ENCODE measurements at places on chromosomes 1 and 21.

GRCh38 chr1:170556917-170557316 is 25.0 kb downstream of the GORAB start:
- no peak for DNase-seq

DNA sequence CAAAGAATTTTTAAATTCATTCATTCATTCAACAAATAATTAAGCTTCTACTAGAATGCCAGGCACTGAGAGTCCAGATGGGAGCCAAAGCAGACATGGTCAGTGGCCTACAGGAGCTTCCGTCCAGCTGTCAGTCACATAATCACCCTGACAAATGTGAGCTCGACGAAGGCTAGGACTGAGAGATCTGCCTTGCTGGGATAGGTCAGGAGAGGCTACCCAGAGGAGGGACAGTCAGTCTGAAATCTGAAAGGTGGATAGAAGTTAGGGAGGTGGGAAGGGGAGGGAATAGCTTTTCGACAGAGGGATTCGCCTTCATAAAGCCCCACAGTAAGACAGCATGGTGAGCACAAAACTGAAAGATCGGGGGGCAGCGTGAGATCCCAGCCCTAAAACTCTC is 8.3 kb downstream of the EPHX1 start:
- DNase-seq: no peak

GRCh38 chr1:89550995-89551394 is 26.4 kb downstream of the LRRC8B start:
- DNase-seq: no peak

DNA sequence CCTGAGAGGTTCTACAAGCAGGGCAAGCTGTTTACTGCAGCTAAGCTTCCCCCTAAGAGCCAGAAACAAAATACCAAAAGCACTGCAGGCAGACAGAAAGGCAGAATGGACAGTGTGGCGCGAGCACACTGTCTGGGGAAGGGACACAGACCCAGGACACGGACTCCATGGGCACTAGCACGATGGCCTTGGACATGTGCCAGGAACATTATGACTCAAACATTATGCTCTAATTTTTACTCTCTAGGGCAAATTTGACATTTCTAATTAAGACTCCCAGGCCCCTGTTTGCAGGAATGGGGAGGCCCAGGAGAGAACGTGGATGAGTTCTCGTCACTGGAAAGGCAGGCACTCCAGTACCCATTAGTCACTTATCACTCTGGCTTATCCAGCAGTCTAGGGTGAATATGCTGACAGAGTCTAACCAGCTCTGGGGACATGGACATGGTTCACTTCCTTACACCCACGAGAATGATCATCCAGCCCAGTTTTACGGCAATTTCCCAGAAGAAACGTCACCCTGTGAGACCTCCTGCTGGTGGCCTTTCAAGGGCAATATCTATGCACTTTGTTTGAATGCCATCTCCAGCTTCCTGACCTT is 45.1 kb downstream of the CAPN8 start:
- DNase-seq: no peak

DNA sequence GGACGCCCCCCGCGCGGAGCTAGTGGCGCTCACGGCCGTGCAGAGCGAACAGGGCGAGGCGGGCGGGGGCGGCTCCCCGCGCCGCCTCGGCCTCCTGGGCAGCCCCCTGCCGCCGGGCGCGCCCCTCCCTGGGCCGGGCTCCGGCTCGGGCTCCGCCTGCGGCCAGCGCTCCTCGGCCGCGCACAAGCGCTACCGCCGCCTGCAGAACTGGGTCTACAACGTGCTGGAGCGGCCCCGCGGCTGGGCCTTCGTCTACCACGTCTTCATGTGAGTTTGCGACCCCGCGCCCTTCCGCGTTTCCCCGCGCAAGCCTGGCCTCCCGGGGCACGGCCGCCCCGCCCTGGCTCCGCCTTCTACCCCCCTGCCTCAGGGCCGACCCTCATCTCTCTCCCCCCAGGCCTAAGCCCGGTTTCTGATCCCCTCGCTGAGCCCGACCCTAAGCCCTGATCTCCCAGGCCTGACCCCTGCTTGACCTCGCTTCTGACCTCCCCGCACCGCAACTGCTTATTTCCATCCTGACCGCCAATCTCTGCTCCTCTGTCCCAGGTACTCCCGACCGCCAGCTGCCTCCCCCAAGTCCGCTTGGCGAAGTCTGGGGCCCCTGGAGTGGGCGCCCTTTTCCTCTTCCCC is 669 bp downstream of the KCNQ4 start:
- no peak for DNase-seq

GRCh38 chr1:167104256-167104633 is 10.4 kb downstream of the STYXL2 start:
- DNase-seq: no peak

DNA sequence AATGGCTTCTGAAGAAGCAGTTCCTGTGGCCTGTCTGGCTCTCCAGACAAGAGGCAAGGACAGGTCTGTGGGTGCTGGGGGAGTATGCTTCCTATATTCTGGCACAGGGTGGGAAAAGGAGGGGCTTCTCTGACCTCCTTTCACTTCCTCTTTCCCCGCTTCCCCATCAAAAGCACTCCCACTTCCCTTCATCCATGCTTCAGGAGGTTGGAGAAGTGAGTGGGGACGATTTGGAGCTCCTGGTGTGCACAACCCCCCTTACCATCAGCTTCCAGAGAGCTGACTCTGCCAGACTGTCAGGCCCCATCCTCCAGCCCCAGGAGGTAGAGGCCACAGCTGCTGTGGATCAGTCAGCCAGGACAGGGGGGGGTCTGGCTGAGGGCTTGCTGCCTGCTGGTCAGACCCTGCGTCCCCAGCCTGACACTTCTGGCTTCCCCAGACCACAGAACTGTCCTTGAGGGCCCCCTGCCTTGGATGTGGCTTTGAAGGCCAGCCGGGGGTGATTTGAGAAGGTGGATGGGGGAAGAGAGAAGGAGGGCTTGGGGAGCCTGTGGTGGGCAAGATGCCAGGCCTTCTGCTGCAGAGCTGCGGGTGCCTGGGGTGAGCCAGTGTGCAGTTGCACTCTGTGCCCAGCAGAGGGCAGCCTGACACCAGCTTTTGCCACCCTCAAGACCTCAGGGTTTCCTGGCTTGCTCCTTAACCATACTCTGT is 21.5 kb upstream of the TMEM222 start:
- peak; percentile 42 for DNase-seq

GRCh38 chr1:8083739-8084484 is 57.8 kb upstream of the ERRFI1 start:
- DNase-seq: no peak

DNA sequence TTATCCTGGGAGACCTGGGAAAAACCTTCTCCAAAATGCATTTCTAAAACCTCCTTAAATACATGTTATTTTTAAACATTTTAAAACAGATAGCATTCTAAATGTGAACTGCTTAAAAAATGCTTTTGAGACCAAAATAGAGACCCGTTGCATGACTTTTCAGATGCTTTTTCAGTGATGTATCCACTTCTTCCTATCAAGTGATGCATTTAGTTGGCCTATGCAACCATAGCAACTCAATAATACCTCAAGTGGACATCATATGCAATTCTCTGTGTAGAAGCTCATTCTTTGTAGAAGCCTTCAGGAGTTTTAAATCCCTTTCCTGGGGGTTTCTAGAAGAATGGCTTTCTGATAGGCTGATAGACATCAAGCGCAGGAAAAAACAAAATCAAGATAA is 94.5 kb upstream of the RAVER2 start:
- no peak for DNase-seq

DNA sequence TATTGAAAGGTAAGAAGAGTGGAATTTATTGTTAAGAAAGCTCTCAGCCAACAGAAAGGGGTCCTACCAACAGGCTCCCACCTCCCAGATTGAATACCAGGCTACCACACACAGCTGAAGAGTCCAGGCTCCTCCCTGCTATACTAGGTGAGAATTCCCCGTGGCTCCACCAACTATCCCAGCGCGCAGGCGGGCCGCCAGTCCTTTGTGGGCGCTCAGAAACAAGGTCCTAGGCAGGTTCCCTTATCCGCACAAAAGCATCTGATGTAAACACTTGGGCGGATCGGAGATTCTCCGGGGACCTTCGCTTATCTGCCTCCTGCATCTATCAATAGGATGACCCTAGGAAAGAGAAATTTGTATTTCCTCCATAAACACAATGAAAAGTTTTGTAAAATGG is 423.9 kb upstream of the ADGRL4 start:
- no peak for DNase-seq

DNA sequence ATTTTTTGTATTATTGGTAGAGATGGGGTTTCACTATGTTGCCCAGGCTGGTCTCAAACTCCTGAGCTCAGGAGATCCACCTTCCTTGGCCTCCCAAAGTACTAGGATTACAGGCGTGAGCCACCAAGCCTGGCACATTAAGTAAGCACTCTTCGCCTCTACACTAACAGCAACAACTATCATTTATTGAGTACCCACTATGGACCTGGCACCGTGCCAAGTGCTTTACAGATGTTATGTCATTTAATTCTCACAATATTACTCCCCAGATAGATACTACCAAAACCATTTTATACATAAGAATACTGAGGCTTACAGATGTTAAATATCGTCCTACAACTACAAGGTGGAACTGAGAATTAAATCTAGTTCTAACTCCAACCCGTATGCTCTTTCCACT is 50.1 kb downstream of the TUT4 start:
- no peak for DNase-seq

- DNase-seq: no peak
These were observed 188.4 kb downstream of the RRAGC start for GRCh38 chr1:38671221-38671620.
